CD4-positive, alpha-beta T cell treated with Interleukin-1 beta for 1 hour (primary cell): ENCODE measurements at places on chromosomes 5 and 9.

DNA sequence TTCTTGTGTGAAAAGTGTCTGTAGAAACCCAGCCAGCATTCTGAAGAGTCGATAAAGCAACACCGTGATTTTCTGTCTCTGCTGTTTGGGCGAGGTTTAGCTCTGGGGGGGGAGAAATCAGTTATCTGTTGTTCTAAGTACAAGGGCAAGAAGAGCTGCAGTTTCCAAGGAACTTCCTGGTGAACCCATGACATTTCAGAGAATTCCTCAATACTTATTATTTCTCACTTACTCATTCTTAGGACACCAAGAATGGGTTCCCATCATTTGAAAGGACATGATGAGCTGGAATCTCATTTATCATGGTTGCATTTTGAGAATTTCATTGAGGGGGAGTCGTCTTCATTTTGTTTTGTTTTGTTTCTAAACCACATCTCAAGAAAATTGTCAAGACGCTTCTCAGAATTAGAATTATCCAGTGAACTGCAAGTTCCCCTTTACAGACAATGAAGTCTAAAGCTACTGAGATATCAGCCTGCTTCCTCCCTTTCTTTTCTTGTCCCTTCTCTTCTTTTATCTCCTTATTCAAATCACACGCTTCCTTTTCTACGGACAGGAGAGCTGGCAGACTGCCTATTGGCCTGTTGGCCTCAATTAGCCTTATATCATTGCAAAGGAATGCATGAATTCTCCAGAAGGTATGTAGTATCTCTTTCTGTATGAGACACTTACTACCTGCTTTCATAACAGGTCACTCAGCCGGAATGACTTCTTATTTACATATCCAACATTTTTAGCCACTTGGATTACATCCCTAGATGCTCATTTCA is 53.7 kb downstream of the ZNF462 start:
- DNase-seq = no peak

DNA sequence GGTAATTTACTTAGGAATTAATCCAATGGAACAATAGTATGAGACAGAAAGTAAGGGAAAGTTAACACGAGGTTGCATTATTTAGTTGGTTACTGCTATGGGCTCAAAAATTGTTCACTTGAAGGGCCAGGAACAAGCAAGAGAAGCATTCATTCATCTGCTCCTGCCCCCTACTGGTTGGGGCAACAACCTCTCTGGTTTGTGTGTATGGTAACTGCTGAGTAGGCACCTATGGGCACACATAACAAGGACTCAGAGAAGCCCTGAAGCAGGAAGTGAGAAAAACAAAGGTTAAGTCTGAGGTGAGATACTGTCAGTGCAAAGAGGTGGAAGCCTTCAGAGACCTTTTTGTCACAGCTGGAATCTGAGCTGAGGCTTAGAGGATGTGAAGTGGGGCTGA is 34.4 kb upstream of the RANBP6 start:
- DNase-seq = peak; percentile 19

DNA sequence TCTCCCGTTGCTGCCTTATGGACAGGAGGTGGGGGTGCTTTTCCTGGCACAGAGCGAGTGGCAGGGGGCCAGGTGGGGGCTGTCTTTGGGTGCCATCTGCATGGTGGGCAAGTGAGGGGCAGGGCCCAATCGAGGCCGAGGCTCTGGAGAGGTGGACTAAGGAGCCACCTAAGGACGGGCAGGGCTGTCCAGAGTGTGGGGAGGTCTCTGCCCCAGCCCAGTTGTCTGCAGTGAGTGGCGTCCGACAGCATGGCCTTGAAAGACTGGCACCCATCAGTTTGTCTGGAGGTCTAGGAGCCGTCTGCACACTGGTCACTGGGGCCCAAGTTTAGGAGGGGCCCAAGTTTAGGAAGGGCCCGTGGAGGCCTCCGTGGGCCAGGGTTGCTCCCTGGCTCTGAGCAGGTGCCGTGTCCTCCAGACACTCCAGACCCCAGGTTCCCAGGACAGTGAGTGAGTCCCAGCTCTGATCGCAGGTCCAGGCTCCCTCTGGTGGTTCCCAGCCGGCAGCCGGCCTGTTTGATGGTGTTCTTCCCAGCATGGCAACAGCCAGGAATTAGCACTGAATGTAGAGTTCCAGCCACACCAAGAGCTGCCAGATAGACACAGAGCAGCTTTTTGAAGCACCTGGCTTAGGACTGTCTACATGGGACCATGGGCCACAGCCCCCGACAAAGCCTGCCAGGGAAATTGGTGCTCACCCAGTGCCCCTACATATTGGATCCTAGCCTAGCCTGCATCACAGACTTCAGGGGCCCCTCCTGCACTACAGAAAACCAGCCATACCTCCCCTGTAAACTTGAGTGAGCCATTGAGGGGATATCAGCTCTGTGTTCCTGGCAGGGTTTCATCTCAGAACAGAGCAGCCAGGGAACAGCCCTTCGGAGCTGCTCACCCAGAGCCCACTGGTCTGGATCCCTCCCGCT is 120.9 kb downstream of the WNK2 start:
- no peak for DNase-seq

DNA sequence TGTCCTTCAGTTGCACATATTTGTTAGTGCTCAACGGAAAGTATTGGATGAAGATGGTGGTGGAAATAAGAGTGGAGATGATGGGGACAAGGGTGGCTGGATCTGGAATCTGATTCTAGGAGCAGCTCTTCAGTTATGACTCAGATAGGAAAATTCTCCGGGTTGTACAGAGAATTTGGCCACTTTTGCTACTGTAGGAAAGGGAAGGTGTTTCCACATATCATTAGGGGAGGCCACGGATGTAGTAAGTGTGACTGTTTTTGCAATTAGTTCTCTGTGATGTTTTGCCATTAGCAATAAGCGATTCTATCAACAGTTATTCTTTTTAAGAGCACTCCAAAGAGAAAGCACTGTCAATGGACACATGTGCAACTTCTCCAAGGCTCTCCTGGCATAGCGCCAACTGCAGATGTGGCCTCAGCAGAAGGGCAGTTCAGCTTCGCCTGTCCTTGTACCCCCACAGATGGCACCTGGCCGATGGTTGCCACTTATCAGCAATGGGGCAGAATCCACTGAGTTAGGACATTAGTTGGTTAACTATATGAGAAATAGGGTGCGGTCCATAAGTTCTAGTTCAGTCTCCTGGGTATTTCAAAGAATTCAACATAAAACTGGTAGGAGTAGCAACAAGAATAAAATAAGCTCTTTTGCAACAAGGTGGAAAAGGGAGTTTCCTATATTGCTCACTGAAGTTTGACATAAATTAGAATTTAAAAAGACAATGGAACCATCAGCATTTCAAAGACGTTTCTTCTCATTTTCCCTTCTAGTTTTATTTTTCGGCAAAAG is 96.3 kb downstream of the ARSB start:
- DNase-seq = no peak

GRCh38 chr9:19281801-19282200 is 51.3 kb downstream of the DENND4C start:
- no peak for DNase-seq

- DNase-seq = no peak
Observed at GRCh38 chr5:112205846-112206245, 213.2 kb downstream of the EPB41L4A start.

DNA sequence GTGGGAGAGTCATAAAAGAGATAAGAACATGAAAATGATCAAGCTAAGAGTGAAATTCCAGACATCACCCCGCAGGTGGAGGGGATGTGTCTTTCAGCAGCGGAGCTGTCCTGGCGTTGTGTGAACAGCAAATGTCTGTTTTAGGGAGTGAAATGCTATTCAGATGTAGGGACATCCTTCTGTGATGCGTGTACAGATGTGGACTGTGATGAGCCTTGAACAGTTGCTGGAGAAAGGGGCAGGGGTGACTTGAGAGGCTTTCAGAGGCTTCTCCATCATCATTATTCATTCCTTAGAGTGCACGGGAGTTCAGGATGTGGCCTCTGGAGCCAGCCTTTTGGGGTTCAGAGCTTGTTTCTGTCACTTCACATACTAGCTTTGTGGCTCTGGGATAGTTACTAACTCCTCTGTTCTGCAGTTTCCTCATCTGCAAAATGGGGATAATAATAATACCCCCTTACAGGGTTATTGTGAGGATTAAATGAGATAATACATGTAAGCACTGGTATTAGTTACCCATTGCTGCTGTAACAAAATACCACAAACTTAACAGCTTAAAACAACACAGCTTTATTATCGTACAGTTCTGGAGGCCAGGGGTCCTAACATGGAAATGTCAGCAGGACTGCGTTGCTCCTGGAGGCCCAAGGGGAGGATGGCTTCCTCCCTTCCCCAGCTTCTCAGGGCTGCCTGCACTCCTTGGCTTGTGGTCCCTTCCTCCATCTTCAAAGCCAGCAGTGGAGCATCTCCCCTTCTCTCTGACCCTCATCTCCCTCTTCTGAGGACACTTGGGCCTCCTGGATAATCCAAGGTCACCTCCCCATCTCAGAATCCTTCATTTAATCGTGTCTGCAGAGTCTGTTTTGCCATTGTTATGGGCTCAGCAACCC is 9.4 kb downstream of the TRAF1 start:
- DNase-seq = peak; percentile 17

- DNase-seq = no peak
Observed at GRCh38 chr9:95137587-95138145, 179.8 kb downstream of the FANCC start.

DNA sequence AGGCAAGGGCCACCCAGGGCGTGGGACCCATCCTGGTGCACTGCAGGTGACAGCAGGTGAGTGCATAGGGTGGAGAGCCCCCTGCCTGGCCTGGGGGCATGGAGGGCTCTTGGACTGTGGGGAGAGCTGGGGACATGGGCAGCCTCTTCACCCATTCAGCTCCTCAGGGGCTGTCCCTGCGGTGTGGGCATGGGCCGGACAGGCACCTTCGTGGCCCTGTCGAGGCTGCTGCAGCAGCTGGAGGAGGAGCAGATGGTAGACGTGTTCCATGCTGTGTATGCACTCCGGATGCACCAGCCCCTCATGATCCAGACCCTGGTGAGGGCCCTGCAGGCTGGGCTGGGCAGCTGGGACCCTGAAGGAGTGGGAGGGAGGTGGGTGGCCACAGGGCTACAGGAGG is 20.4 kb upstream of the SPTLC1 start:
- no peak for DNase-seq

DNA sequence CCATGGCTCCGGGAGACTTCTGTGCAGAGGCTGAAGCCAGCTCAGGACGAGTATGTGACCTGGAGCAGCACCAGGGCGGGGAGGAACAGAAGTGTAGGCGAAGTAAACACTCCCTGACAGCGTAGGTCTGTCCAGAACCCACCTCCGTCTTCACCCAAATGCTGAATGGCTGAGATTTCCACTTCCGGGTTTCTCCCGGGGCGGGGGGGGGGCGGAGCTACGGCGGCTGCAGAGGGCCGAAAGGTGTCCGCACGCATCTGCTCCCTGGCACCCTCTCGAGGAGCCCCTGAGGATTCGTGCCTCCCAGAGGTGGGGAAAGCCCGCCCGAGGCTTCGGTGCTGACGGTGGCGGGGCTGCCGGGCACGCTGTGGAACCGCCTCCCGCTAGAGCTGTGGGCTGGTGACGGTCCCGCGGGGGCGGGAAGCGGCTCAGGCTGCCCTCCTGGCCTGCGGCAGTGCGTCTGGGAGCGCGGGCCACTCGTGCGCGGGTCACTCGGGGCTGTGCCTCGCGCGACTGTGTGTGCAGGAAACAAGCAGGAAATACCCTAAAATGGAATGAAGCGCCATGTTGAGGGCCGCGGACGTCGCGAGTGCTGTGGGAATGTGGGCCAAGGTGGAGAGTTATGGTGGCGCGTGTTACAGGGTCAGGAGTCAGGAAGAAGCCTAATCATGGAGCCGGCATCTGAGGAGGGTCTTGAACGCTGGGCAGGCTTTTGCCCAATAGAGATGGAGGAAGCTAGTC is 1425.4 kb downstream of the FOXD4L5 start:
- peak; percentile 72 for DNase-seq

- DNase-seq = no peak
Observed at GRCh38 chr5:2591777-2592453, 159.6 kb downstream of the IRX2 start.

DNA sequence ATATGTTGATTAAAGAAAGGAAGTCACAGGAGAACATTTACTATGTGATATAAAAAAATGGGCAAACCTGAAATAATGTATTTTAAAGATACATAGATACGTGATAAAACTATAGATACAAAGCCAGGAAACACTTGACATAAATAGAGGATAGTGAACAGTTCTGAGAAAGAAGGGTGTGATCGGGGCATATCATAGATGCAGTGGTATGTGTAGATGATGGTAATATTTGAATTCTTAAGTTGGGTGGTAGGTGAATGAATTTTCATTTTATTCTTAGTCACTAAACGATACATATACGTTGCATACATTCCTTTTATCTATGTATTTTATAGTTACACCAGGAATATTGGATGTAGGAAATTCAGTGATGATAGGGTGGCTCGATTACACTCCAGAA is 138.7 kb upstream of the ARRDC3 start:
- no peak for DNase-seq

GRCh38 chr5:91956738-91957137 is 573.6 kb upstream of the ARRDC3 start:
- no peak for DNase-seq

DNA sequence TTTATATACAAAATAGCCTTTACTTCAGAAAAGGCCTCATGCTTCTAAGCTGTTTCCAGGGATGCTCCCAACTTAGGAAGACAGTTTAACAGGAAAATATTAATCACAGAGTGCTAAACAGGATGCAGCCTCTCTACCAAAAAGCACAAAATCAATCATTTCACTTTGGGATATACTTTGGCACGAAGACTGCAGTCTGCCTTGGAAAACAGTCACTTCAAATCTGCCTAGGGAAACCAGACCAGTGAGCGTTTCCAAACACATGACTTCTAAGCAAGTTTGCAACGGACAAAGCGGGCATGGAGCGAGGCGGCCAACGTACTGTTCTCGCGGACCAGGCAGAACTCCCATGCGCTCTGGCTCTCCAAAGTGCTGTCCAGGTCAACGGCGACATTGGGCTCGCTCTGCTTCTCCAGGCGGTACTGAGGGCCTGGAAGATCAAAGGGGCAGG is 201.0 kb downstream of the MAPKAP1 start:
- no peak for DNase-seq

DNA sequence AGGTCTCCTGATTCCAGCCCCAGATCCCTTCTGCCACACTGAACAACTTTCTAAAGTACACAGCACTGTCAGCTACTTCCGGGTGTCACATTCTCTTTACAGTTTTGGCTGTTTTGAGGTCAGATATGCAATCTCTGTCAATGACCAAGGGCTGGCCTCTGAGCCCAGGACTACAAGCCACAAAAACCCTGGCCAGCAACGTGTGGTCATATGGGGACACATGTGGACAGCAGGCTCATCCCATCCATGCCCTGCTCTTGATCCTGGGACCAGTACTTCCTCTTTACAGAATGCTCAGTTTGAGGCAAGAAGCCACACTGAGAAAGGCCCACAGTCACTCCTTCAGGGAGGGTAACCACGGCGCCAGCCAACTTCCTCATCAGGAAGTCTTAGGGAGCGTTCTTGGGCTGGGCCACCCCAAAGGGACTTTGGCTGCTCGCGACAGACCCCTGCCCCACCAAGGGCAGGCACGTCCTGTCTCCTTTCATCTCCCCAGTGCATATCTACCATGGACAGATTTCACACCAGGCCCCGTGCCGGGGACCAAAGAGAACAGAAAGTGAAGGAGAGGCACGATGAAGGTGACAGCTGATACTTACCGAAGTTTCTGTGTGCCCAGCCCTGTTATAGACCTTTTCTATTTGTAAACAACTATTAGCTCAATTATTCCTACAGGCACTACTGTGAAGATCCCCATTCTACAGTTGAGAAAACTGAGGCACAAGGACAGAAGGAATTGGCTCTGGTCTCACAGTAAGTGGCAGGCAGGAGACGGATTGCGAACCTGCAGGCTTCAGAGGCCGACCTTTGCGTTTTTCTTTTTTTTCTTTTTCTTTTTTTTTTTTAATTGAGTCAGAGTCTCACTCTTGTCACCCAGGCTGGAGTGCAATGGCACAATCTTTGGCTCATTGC is 37.3 kb downstream of the STK10 start:
- peak; percentile 67 for DNase-seq

- DNase-seq = no peak
Observed at GRCh38 chr5:30804739-30805505, 388.6 kb upstream of the CDH6 start.
